ENCODE measurements at places on chromosomes 1 and 21.

DNA sequence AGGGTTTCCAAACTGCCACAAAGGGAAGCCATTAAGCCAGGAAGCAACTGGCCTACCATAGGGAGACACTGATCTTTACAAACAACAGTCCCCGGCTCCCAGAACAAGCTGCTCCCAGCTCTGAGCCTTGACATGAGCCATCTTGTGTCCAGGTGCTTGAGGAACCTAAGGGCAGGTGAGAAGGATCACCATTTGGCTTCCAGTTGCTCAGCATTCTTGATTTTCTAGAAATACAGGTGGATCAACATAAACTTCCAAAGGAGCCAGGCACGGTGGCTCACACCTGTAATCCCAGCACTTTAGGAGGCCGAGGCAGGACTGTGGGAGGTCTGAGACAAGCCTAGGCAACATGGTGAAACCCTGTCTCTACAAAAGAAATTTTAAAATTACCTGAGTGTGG, 21.6 kb downstream of the ZBTB17 start:
- H3K27ac ChIP-seq = no peak overlapping the region
- no peaks in the 10 kb centered on the region for H3K27me3 ChIP-seq
- H3K4me3 ChIP-seq = no peak overlapping the region
- H3K36me3 ChIP-seq = no peaks in the 10 kb centered on the region
- peaks cover 31% of the 10 kb centered on the region for H3K4me1 ChIP-seq

GRCh38 chr1:112549590-112549989, 40.8 kb downstream of the WNT2B start:
- H3K27ac ChIP-seq = no peak overlapping the region
- no peaks in the 10 kb centered on the region for H3K4me1 ChIP-seq
- H3K36me3 ChIP-seq = no peaks in the 10 kb centered on the region
- no peaks in the 10 kb centered on the region for H3K27me3 ChIP-seq

- H3K36me3 ChIP-seq = no peaks in the 10 kb centered on the region
- H3K4me1 ChIP-seq = peaks cover 6% of the 10 kb centered on the region
- no peak overlapping the region for H3K4me3 ChIP-seq
- H3K27me3 ChIP-seq = no peaks in the 10 kb centered on the region
Observed at GRCh38 chr1:232578651-232579195, 51.2 kb downstream of the SIPA1L2 start.

DNA sequence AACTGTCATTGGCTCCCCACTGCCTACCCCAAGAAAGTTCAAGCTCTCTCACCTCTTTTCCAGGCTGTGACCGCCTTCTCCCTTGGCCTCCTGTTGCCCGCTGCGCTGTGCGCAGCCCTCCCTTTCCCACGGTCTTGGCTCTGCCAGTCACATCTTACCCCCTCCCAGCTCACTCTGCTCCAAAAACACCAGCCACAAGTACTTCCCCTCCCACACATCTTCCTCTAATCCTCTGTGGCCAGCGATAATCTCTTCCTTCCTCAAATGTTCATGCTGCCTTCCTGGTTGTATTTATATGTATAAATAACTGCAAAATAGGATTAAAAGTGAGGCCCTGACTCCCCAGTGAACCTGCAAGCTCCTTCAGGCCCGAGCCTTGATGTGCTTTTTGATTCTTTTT, 81.8 kb downstream of the AJAP1 start:
- no peaks in the 10 kb centered on the region for H3K36me3 ChIP-seq
- DNase-seq = no peak
- no peaks in the 10 kb centered on the region for H3K27me3 ChIP-seq
- H3K27ac ChIP-seq = no peak overlapping the region

DNA sequence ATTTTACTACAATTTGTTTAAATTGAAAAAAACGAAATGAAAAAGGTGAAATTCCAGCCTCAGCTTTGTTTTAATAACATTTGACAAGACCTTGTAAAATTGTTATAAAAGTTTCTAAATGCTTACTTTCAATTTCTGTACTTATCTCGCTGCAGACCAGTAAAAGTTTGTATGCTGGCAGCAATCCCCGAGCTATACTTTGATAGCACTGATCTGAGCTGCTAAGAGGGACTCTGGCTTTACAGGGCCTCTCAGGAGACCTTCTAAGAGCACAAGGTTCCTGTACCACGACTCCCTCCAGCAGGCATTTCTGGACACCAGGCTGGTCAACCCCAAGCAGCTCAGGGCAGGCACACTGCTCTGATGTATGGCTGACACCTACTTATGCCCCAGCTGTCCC, 13.1 kb downstream of the STMN1 start:
- no peak overlapping the region for H3K27ac ChIP-seq
- no peaks in the 10 kb centered on the region for H3K27me3 ChIP-seq
- peaks cover 7% of the 10 kb centered on the region for H3K4me1 ChIP-seq

DNA sequence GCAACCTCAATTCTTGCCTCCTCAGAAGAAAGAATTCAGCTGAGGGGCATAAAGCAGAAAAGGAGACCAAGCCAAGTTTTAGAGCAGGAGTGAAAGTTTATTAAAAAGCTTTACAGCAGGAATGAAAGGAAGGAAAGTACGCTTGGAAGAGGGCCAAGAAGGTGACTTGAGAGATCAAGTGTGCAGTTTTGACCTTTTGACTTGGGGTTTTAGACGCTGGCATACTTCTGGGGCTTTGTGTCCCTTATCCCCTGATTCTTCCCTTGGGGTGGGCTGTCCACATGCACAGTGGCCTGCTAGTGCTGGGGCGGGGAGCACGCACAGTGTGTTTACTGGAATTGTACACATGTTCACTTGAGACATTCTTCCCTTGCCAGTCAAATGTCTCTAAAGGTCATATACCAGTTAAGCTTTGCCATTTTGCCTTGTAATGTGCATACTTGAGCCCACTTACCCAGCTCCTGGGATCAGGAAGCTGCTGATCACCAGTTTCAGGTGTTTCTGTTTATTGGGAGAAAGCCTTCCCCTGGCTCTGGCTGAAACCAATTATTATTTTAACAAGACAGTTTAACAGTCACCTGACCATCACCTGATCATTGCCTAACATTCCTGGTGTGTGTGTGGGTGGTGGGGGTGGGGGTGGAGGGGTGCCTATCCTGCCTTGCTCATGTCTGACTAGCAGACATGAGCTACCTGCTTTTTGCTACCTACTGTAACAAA, 36.2 kb downstream of the UTP25 start:
- H3K27me3 ChIP-seq = no peaks in the 10 kb centered on the region
- no peak overlapping the region for H3K27ac ChIP-seq
- peaks cover 15% of the 10 kb centered on the region for H3K4me1 ChIP-seq
- no peaks in the 10 kb centered on the region for H3K36me3 ChIP-seq

GRCh38 chr21:37700641-37701202, 215.5 kb downstream of the KCNJ6 start:
- H3K27me3 ChIP-seq = no peaks in the 10 kb centered on the region
- peak; percentile 48 for DNase-seq
- no peaks in the 10 kb centered on the region for H3K4me1 ChIP-seq
- no peak overlapping the region for H3K27ac ChIP-seq

GRCh38 chr1:201582705-201583442, 43.9 kb downstream of the NAV1 start:
- H3K27me3 ChIP-seq = no peaks in the 10 kb centered on the region
- no peaks in the 10 kb centered on the region for H3K36me3 ChIP-seq
- H3K4me3 ChIP-seq = no peak overlapping the region
- no peak for DNase-seq

DNA sequence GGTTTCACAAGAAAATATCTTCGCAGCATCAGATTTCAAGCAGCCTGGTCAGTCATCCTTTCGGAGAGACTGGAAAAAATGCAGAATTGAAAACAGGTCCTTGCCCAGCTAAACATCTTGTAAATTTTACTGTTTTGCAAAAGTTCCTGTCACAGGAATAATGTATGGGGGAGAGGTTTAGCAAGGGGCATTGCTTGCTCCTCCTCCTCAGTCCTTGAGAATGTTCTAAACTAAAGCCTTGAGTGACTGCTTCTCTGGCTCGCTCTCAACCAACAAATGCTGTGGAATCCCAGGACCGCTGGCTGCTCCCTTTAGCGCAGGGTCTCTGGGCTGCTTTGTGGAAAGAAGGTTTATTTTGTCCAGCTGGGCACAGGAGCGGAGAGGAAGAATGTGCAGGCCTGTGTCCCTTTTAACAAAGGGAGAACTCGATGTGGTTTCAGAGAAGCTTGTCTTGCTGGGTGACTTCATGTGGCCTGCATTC, 33.6 kb upstream of the FHAD1 start:
- no peak for DNase-seq
- no peak overlapping the region for H3K4me3 ChIP-seq
- H3K27ac ChIP-seq = no peak overlapping the region
- peaks cover 5% of the 10 kb centered on the region for H3K36me3 ChIP-seq
- peaks cover 15% of the 10 kb centered on the region for H3K4me1 ChIP-seq
- no peaks in the 10 kb centered on the region for H3K27me3 ChIP-seq

DNA sequence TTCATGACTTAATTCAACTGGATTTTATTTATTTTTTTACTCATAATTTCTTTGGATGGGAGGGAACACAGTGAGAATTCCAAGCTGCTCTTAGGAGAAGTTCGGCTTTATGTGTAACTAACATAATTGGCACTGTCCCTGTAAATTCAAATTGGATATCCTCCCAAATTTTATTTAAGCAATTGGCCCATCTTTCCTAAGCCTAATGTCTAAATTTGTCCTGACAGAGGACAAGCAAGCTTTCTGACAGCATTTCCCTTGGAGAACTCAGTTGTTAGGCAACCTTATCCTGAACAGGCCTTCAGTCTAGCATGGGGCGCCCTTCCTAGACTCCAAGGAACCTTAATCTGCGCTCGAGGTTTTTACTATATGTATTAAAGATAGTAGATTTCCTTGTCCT, 550.3 kb downstream of the NUF2 start:
- no peaks in the 10 kb centered on the region for H3K27me3 ChIP-seq
- no peaks in the 10 kb centered on the region for H3K36me3 ChIP-seq
- no peak overlapping the region for H3K27ac ChIP-seq
- no peak overlapping the region for H3K4me3 ChIP-seq

DNA sequence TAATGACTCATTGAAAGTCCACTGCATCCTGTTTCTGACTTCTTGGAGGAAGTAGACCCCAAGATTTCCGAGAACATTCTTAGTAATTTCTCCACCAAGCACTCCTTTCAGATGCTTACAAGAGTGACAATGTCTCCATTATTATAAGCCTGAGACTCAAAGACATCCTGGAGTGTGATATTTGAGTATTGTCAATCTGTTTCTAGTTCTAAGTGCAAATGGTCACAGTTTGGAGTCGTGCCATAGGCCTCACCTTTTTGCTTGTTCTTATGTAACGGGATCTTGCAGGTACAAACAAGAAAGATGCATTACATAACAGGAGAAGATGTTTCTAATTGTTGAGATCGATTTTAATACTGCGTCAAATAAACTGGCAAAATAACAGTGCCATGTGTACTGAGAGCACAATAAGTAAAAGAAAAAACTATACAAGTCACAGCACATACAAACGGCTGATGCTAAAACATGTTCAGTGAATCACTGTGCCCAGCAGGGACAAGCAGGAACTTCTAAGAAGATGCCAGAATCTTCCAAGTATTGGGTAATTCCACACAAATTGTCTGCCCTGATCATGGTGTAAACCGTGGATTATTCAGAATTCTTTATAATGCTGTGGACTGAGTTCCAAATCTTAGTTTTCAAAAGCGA, 54.1 kb downstream of the CD2 start:
- DNase-seq = no peak
- H3K4me1 ChIP-seq = no peaks in the 10 kb centered on the region
- H3K4me3 ChIP-seq = no peak overlapping the region
- no peaks in the 10 kb centered on the region for H3K27me3 ChIP-seq
- H3K36me3 ChIP-seq = no peaks in the 10 kb centered on the region

All from H1 (cell line).